Spinal cord (tissue), 10 donors: ENCODE measurements at places on chromosomes 6 and 20. TPM values are rescaled to one million over a fixed set of nuclear protein-coding genes. Genes with fewer than 3 reads are reported as not detected.

COL12A1 gene
- total RNA-seq: 129 TPM

OR2J3 gene
- 0.11 TPM for total RNA-seq

GRM1 gene
- total RNA-seq: 3.3 TPM

NEU1 gene
- total RNA-seq: 21.9 TPM

SOX12 gene
- total RNA-seq: 4.3 TPM

- H3K4me3 ChIP-seq: no peak overlapping the region
- no peak for DNase-seq
- H3K36me3 ChIP-seq: no peaks in the 10 kb centered on the region
- H3K27ac ChIP-seq: no peak overlapping the region
- no peaks in the 10 kb centered on the region for H3K27me3 ChIP-seq
Measured at GRCh38 chr20:58810116-58810878, 40.4 kb downstream of the GNAS-AS1 start.

DNA sequence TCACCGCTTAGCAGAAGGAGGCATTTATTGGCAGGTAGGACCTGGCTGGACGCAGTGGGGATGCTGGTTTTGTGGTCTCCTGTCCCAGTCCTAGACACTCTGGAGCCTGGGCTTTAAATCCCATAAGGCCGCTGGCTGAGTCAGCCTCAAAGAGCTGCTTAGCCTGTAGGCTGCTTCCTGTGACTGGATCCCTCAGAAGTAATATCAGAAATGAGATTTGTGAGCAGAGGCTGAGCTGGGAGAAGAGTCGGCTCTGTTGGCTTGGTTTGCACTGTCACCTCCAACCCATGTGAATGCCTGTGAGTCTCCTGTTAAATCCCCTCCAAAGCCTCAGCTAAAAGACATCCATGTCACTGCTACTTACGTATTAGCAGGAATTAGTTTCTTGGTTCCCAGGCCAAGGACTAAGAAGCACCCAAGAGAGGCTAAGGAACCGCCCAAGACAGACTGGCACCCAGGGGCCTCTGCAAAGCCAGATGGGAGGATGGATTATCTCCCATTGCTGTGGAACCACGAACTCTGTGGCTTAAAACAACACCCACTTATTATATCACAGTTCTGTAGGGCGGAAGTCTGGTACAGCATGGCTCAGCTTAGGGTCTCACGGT, 289.4 kb downstream of the CDC5L start:
- no peak overlapping the region for H3K4me3 ChIP-seq
- no peaks in the 10 kb centered on the region for H3K36me3 ChIP-seq
- H3K4me1 ChIP-seq: peaks cover 3% of the 10 kb centered on the region

- peaks cover 33% of the 10 kb centered on the region for H3K4me1 ChIP-seq
- peak overlapping the region; percentile 37 for H3K4me3 ChIP-seq
- peaks cover 64% of the 10 kb centered on the region for H3K27me3 ChIP-seq
- no peaks in the 10 kb centered on the region for H3K36me3 ChIP-seq
- no peak overlapping the region for H3K27ac ChIP-seq
Measured at GRCh38 chr6:136920671-136921380, 1.3 kb upstream of the SLC35D3 start.

DNA sequence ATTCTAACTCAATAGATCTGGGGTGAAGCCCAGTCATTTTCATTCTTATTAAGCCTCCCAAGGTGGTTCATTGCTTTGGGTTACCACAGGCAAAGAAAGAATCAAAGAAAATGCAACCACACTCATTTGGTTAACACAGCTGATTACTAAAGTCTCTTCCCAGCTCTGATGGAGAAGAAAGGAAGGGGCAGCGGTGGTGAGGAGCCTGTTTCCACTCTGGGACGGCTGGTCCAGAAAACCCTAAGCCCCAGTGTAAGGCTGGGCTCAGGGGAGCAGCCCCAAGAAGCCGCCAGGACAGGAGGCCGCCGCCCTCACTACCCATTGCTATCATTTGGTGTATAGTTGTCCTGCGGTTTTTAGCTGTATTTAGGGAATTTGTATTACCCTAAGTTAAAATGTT, 226.9 kb downstream of the CD83 start:
- H3K36me3 ChIP-seq: no peaks in the 10 kb centered on the region
- no peaks in the 10 kb centered on the region for H3K27me3 ChIP-seq
- H3K4me1 ChIP-seq: no peaks in the 10 kb centered on the region
- no peak for DNase-seq
- no peak overlapping the region for H3K4me3 ChIP-seq

DNA sequence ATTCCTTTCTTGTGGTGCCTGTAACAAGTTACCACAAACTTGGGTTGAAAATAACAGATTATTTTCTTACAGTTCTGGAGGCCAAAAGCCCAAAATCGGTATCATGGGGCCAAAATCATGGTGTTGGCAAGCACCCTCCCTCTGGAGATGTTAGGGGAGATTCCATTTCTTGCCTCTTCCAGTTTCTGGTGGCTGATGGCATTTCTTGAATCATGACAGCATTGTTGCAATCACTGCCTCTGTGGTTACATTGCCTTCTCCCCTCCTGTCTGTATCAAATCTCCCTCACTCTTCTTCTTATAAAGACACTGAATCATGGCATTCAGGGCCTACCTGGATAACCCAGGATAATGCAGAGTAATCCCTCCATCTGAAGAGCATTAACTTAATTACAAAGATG, 17.9 kb upstream of the TENT5A start:
- H3K4me3 ChIP-seq: no peak overlapping the region
- DNase-seq: no peak
- H3K27ac ChIP-seq: no peak overlapping the region

DNA sequence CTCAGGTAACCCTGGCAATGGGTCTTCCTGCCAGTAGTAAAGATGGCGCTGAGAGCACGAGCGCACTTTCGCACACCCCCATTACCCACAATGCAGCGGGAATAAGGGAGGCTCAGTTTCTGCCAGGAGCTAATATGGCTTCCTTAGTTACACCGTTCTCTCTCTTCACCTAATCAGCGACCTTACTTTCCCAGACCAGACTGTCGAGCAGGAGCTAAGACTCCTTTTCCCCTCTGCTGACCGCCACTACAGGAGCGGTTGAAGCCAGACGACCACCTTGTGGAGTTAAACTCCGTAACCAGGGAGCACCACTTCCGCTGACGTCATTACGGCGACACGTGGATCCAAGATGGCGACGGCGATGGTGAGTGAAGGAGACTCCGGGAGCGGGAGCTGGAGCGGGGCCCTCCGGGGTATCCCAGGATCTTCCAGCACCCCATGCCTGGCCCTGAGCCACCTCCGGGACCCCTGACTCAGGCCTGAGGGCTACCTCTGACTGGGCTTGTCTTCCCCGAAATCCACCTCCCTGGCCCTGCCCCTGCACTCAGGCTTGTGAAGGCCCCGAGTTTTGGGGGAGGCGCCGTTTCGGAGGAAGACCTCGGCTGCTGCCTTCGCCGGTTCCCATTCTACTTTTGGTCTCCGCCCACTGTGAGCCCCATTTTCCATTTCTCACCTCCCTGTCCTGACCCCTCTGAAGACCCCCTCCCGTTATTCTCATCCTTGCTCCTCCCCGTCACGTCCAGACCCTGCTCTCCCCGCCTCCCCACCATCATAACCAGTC, at the start of gene TM9SF4:
Gene TM9SF4 (plus strand): TSS at position 323 of the 781 bp plus-strand sequence. CDS start 27 bp downstream, at position 350.
- H3K27ac ChIP-seq: peak within 1 kb of the TSS; percentile 96
- H3K27me3 ChIP-seq: no peaks in the 10 kb centered on the region
- peaks cover 14% of the 10 kb centered on the region for H3K4me1 ChIP-seq
- peaks cover 3% of the 10 kb centered on the region for H3K36me3 ChIP-seq
- peak within 1 kb of the TSS; percentile 96 for H3K4me3 ChIP-seq

GRCh38 chr6:127914240-127914639, 13.4 kb upstream of the THEMIS start:
- H3K4me1 ChIP-seq: no peaks in the 10 kb centered on the region
- no peaks in the 10 kb centered on the region for H3K36me3 ChIP-seq
- no peaks in the 10 kb centered on the region for H3K27me3 ChIP-seq
- no peak overlapping the region for H3K4me3 ChIP-seq
- no peak for DNase-seq
- no peak overlapping the region for H3K27ac ChIP-seq

- H3K4me3 ChIP-seq: no peak overlapping the region
- no peaks in the 10 kb centered on the region for H3K36me3 ChIP-seq
- H3K27me3 ChIP-seq: no peaks in the 10 kb centered on the region
- DNase-seq: no peak
Measured at GRCh38 chr6:73538116-73538779, 17.4 kb upstream of the EEF1A1 start.

DNA sequence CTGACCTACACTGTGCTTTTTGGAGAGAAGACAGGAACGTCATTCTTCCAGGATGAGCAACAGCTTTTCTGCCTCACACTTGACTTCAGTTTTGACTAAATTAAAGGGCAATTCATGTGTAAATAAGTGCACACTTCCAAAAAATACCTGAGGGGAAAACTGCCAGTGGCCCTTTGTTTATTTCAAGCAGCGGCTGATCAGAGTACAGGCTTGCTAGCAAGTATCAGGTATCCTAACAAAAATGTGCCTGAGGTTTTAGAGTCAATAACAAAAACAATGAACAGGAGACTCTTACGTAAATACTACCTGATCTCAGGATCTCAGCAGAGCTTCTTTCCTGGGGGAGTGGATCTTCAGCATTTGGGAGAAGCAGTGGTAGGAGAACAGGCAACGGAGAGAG, 12.4 kb downstream of the LY86 start:
- peaks cover 10% of the 10 kb centered on the region for H3K4me1 ChIP-seq
- H3K27me3 ChIP-seq: no peaks in the 10 kb centered on the region
- H3K27ac ChIP-seq: no peak overlapping the region

DNA sequence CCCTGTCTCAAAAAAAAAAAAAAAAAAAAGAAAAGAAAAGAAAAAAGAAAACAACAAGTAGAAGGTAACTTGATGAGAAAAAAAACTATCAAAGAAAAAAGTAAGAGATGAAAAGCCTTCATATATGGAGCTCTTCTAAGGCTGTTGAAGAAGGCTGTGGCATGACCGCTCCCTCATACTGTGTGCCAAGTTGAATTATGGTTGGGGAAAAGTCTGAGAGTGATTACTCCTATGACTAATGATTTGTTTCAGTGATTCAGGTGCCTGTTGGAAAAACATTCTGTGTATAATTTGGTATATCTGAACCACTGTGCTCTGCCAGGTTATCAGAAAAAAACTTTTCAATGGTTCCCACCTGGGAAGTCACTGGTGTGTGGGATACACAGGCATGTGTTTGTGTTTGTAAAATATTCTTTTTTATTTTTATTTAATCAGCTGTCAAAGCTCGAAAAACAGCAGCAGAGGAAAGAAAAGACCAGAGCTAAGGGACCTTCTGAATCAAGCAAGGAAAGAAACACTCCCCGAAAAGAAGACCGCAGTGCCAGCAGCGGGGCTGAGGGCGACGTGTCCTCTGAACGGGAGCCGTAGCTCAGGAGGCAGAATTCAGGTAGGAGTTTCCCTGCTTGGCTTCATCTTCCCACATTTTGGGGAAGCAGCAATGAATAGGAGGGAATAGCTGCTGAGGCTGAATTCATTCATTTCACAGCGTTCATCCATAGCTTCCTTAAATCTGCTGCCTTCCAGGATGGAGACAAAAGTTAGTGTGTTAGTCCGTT, 69.7 kb upstream of the SCP2D1 start:
- H3K4me1 ChIP-seq: peaks cover 3% of the 10 kb centered on the region
- H3K4me3 ChIP-seq: no peak overlapping the region
- H3K36me3 ChIP-seq: peaks cover 21% of the 10 kb centered on the region
- DNase-seq: no peak
- no peak overlapping the region for H3K27ac ChIP-seq
- no peaks in the 10 kb centered on the region for H3K27me3 ChIP-seq

- no peak for DNase-seq
- H3K4me3 ChIP-seq: no peak overlapping the region
- no peaks in the 10 kb centered on the region for H3K4me1 ChIP-seq
- H3K27ac ChIP-seq: no peak overlapping the region
Measured at GRCh38 chr20:8457978-8458377, 325.9 kb downstream of the PLCB1 start.

GRCh38 chr6:144690666-144691065, 405.5 kb downstream of the UTRN start:
- H3K4me3 ChIP-seq: no peak overlapping the region
- no peaks in the 10 kb centered on the region for H3K4me1 ChIP-seq
- H3K27me3 ChIP-seq: no peaks in the 10 kb centered on the region
- no peak for DNase-seq
- H3K27ac ChIP-seq: no peak overlapping the region

GRCh38 chr6:122610690-122611455, 668 bp downstream of the PKIB start:
- H3K27me3 ChIP-seq: peaks cover 5% of the 10 kb centered on the region
- H3K4me3 ChIP-seq: peak overlapping the region; percentile 63
- peak; percentile 51 for DNase-seq
- no peaks in the 10 kb centered on the region for H3K36me3 ChIP-seq

DNA sequence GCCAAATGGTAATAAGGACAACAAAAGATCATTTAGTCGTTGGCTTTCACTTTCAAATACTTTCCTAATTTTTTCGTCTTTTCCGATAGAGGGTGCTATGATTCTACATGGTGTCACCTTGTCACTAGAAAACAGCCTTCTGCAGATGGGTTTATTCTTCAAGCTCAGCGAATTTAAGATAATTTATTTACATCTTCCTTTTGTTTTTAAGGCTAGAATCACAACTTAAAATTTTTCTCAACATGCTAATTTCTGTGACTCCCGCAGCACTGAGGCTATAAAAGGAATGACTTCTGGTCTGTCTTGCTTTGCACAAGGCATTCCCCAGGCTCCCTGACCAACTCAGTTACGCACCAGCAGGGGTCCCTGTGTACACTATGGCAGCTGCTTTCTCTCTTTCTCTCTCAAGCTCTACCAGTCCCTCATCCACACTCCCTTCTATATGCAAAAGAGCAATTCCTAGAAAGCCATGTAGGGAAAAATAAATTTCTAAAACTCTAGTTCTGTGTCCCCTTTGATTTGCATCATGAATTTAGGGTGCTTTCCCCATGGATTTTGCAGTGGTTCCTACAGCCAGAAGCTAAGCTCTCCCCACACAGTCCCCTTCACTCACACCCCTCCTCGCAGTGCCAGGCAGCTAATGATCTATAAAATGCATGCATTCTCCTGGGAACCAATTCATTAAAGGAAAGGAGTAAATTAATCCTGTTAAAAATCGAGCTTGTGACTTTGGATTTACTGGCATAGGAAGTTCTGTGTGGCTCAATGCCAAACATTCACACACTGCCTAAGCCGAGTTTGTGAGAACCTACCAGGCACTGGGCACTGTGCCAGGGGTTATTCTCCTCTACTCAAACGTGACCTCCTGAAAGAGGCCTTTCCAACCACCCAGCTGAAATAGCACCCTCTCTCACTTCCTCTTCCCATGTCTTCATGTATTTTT, 74.5 kb downstream of the DCDC2 start:
- DNase-seq: peak; percentile 69
- H3K27me3 ChIP-seq: no peaks in the 10 kb centered on the region
- H3K27ac ChIP-seq: peak overlapping the region; percentile 26
- H3K36me3 ChIP-seq: no peaks in the 10 kb centered on the region

DNA sequence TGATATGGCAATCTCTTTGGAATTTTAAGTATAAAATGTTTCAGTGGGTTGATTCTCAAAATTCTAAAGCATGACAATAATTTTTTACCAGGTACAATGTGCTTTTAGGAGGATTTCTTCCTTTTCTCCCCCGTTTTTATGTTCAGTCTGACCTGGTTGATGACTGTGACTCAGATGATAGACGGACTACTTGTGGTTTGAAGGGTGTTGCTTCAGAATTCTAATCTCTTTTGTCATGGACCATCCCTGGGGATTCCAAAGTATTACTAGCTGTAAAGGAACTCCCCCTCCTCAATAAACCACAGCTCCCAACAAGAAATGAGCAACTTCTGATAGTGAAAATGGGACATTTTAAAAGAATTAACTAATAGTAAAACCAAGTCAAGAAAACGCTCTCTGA, 34.9 kb upstream of the TNFAIP3 start:
- no peaks in the 10 kb centered on the region for H3K36me3 ChIP-seq
- no peak for DNase-seq
- H3K27ac ChIP-seq: no peak overlapping the region
- no peaks in the 10 kb centered on the region for H3K4me1 ChIP-seq
- H3K4me3 ChIP-seq: no peak overlapping the region

- H3K4me3 ChIP-seq: no peak overlapping the region
- no peak overlapping the region for H3K27ac ChIP-seq
- no peaks in the 10 kb centered on the region for H3K27me3 ChIP-seq
- peaks cover 25% of the 10 kb centered on the region for H3K4me1 ChIP-seq
Measured at GRCh38 chr6:111792241-111792640, 81.0 kb downstream of the FYN start.
